ENCODE measurements at places on chromosomes 3 and 15. TPM values are rescaled to one million over a fixed set of nuclear protein-coding genes. Genes with fewer than 3 reads are reported as not detected.
A peak's percentile ranks its signal among the peaks of the same experiment; 100 is the strongest.

DNA sequence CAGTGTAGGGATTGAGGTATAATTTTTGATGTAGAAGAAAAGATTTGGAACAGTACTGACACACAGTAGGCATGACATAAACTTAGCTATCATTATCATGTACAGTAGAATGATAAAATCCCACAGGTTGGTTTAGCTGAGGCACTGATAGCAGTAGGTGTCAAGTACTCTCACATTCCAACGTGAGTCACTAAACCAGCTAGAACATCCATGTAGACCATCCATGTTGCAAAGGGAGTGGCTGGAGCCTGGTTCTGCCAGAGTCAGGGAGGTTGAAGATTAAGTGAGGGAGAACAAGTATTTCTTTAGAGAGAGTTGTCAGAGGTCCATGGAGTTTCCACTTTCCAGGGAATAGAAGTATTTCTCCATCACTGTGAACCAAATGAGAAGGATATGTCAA, 157.2 kb upstream of the TMEM108 start:
- no peaks in the 10 kb centered on the region for H3K27me3 ChIP-seq
- peak; percentile 42 for DNase-seq
- no peaks in the 10 kb centered on the region for H3K4me1 ChIP-seq
- H3K36me3 ChIP-seq: no peaks in the 10 kb centered on the region

GRCh38 chr15:77516076-77516475, 95.4 kb downstream of the HMG20A start:
- no peak overlapping the region for H3K27ac ChIP-seq
- no peaks in the 10 kb centered on the region for H3K36me3 ChIP-seq
- no peaks in the 10 kb centered on the region for H3K4me1 ChIP-seq
- H3K27me3 ChIP-seq: no peaks in the 10 kb centered on the region
- no peak overlapping the region for H3K4me3 ChIP-seq
- DNase-seq: no peak

DNA sequence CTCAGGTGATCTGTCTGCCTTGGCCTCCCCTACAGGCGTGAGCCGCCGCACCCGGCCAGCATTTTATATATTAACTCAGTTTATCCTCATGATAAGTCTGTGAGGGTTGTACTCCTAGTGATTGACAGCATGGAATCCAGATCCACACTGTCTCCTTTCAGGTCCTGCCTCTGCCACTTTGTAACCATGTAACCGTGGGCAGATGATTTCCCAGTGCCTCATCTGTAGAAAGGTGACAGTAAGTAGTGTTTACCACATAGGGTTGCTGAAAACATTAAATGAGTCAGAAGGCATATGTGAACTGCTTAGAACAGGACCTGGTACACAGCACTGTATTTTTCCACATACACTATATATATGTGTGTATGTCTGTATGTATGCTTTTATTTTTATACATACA, 2.4 kb downstream of the FYTTD1 start:
- no peak for DNase-seq
- H3K4me1 ChIP-seq: peaks cover 46% of the 10 kb centered on the region
- no peak overlapping the region for H3K4me3 ChIP-seq
- no peaks in the 10 kb centered on the region for H3K36me3 ChIP-seq
- no peaks in the 10 kb centered on the region for H3K27me3 ChIP-seq

DNA sequence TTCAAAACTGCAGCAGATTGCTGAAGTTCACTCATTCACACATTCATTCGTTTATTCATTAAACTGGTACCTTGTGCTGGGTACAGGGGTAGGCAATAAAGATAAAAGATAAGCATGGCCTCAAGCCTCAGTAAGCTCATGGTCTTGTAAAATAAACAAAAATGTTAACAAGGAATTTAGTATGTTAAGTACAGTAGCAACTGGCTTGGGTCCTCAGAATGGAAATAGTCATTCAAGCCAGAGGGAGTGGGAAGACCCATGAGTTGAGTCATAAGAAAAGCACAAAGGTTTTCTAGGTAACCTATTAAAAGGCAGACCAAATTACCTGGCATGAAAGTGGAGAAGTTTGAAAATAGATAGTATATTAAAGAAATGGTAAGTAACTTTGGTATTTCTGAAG, 163.3 kb downstream of the CDIN1 start:
- H3K36me3 ChIP-seq: no peaks in the 10 kb centered on the region
- H3K27ac ChIP-seq: no peak overlapping the region
- H3K27me3 ChIP-seq: no peaks in the 10 kb centered on the region

DNA sequence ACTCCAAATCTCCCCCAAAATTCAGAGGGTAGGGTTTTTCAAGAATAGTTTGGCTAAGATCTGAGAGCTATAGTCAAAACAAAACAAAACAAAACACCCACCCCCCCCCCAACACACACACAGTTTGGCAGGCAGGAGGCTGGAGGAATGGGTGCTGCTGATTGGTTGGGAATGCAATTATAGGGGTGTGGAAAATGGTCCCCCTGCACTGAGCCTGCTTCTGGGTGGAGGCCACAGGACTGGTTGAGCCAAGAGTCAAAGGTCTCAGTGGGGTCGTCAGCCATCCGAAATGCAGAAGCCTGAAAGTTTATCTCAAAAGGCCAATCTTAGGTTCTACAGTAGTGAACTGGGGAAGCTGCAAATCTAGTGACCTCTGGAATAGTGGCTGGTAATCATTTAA, 2.5 kb upstream of the HACD2 start:
- no peak overlapping the region for H3K27ac ChIP-seq
- H3K4me1 ChIP-seq: peaks cover 25% of the 10 kb centered on the region
- no peaks in the 10 kb centered on the region for H3K27me3 ChIP-seq
- no peak overlapping the region for H3K4me3 ChIP-seq
- H3K36me3 ChIP-seq: no peaks in the 10 kb centered on the region

The SI gene
- total RNA-seq: not detected

DNA sequence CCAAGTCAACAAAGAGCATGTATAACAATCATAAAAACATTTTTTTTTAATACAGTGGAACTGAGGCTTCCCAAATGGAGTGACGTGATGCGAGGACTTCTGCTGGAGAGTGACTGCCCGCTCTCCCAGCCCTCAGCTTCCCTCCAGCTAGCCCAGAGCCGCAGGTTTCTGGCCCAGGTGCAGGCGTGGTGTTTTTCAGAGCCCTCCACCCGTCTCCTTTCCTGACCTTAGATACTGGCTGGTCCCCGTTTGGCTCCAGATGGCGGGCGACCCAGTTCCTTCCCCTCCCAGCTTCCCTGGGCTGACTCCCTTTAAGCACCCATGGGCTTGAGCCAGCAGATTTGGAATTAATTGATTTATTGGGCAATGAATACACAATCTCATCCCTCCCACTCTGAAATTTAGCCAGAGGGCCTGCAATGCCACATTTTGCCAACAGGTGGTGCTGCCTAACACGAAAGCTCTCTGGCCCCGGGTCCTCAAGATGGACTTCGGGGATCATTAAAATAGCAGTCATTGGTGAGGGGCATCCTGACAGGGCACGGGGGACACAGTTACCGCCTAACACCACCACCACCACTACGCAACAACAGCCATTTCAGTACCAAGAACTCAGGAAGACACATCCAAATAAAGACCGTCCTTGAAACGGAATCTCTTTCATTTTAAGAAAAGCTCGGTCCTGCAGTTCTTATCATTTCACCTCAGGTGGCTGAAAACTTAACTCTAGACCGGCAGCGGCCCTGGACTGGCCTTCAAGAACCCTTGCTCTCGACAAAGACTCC, 47.5 kb upstream of the MUC4 start:
- H3K27ac ChIP-seq: no peak overlapping the region
- H3K36me3 ChIP-seq: peaks cover 6% of the 10 kb centered on the region
- DNase-seq: peak; percentile 96
- H3K4me1 ChIP-seq: peaks cover 25% of the 10 kb centered on the region
- H3K27me3 ChIP-seq: no peaks in the 10 kb centered on the region
- no peak overlapping the region for H3K4me3 ChIP-seq

DNA sequence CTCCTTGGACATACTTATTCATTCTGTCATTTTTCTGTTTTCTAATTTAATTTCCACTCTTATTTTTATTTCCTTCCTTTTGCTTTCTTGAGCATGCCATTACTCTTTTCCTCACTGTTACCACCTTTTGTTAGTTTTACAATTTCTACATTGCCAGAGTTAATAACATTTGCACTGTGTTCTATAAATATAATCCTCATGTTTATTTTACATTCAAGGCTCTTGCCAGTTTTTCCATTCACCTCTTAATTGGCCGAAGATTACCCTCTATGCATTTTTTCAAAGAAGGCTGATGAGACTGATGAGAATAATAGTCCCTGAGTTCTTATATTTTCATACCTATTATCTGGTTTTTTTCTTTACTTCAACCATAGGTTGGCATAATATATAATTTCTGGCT, 10.5 kb downstream of the BTD start:
- H3K27ac ChIP-seq: peak overlapping the region; percentile 79
- H3K27me3 ChIP-seq: no peaks in the 10 kb centered on the region
- H3K4me1 ChIP-seq: peaks cover 64% of the 10 kb centered on the region
- no peak for DNase-seq

GRCh38 chr3:28615071-28615470, 266.4 kb upstream of the AZI2 start:
- no peaks in the 10 kb centered on the region for H3K36me3 ChIP-seq
- H3K27ac ChIP-seq: no peak overlapping the region
- H3K4me1 ChIP-seq: peaks cover 6% of the 10 kb centered on the region
- H3K4me3 ChIP-seq: no peak overlapping the region

DNA sequence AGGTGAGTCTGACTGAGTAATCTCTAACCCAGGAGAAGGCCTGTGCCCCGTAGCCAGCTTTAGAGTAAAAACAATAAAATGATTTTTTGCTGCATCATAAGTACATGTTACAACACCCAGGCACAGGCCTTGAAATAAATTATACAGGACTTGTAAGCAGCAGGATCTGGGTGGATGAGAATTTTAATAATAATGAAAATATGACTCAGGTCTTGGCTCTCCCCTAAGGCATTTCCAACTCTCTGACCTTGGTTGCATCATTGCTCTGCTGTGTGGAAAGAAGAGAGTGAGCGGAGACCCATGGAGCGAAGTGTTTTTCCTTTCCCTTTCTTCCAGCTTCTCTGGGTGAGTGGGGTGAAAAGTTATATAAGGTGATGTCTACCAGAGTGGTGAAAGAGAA, 44.6 kb downstream of the EOMES start:
- H3K4me3 ChIP-seq: no peak overlapping the region
- DNase-seq: no peak
- H3K36me3 ChIP-seq: no peaks in the 10 kb centered on the region

DNA sequence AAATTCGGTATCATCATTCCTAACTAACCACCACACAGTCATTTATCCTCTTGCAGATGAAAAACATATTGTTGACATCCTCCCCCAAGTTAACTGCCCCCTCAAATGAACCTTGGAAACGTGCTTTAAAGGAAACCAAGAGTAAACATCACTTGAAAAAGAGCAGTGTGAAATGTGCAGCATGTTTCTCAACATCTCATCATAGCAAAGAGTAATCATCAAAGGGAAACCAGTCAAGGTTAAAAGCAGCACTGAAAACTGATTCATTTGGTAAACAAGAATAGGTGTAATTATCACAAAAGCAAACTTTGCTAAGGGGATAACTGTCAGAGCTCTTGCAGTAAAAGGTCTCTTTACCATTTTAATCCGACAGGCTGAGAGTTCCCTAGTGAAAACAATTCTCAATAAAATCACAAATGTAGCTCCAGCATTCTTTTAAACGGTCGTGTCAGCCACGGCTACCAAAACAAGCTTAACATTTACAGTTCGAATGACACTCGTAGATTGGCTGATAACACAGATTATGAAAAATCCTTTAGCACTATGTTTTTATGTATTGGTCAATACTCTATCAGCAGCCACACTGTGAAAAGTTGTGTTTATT, 461.0 kb downstream of the GBE1 start:
- no peak for DNase-seq
- H3K4me1 ChIP-seq: no peaks in the 10 kb centered on the region
- no peak overlapping the region for H3K27ac ChIP-seq
- H3K27me3 ChIP-seq: no peaks in the 10 kb centered on the region
- H3K36me3 ChIP-seq: no peaks in the 10 kb centered on the region

All from esophagus muscularis mucosa (tissue), 4 donors.